Caco-2 (cell line): ENCODE measurements at places on chromosomes 1 and 21.

DNA sequence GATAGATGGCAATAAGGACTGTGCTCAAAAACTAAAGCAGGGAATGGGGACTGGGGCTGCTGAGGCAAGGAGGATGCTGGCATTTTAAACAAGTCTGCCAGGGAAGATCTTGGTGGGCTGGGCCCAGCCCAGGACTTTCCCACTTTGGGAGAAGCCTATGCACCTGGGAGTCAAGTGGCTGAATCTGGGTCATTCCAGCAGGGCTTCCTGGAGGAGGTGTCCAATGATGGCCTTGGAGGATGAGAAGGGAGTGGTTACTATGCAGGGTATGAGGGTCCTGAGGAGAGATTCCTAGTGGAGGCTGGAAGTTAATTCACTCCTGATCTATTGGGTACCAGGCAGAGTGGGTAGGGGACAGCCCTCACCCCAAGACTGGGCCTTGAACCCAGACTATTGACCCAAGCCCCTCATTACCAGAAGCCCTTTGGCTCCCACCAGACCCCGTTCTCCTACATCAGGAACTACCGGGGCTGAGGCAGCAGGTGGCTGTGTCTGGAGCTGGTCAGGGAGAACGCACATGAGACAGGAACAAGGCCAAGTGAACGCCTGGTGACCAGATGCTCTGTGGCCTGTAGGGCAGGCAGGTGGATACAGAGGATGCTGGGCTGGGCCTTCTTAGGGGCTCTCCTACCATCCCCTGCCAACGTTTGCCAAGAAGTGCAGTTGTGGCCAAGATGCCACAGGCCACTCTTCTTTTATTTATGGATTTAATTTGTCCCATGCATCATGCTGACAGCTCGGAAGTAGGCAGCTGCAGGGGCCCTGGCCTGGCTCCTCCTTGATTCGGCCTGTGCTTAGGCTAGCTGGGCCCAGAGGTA, 18.3 kb upstream of the LRP8 start:
- H3K36me3 ChIP-seq: no peaks in the 10 kb centered on the region
- H3K27ac ChIP-seq: no peak overlapping the region
- H3K27me3 ChIP-seq: no peaks in the 10 kb centered on the region
- DNase-seq: no peak

- H3K36me3 ChIP-seq: no peaks in the 10 kb centered on the region
- no peak for DNase-seq
- H3K4me1 ChIP-seq: no peaks in the 10 kb centered on the region
- H3K27ac ChIP-seq: no peak overlapping the region
- H3K27me3 ChIP-seq: no peaks in the 10 kb centered on the region
These were observed 149.6 kb upstream of the C1orf87 start for GRCh38 chr1:60223158-60223557.

- H3K4me3 ChIP-seq: no peak overlapping the region
- peaks cover 36% of the 10 kb centered on the region for H3K4me1 ChIP-seq
- no peaks in the 10 kb centered on the region for H3K27me3 ChIP-seq
- no peaks in the 10 kb centered on the region for H3K36me3 ChIP-seq
These were observed 29.5 kb downstream of the LDLRAP1 start for GRCh38 chr1:25572708-25573590.

DNA sequence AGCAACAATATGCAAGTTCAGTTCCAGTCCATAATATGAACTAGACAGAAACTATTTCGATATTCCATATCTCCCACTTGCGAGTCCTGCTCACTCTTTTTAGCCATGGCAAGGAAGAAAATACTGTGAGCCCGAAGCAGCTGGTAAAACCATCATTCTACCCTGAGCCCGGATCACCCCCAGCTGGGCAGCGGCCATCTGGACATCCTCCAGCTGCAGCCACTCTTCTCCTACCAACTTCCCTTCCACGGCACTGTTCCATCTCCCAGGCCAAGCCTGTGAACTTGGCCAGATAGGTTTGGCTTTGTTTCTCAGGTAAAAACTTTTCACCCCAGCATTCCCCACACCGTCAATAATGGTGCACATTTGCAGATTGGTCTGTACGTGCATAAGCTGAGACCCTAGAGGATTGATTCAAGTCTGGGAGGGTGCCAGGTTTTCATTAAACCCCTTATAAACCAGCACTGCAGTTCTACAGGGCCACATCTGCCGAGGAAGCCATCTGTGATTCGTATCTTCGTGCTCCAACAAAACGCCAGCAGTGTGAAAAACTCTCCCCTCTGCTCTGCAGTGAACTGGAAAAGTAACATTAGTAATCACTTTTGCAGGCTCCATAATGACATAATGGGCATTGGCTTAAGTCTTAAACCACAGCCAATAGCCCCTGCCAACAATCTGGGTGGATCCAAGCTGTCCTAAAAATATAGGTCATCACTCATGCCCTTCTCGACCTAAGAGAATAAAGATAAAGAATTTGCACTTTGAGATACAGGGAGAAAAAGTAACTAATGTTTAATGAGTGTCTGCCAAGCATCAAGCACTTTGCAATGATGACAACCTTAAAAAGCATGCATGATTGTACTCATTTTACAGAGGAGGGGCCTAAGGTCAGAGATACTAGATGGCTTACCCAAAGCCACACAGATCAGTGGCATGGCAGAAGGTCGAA, 205.1 kb downstream of the PLPP3 start:
- H3K27me3 ChIP-seq: no peaks in the 10 kb centered on the region
- peaks cover 20% of the 10 kb centered on the region for H3K4me1 ChIP-seq
- H3K27ac ChIP-seq: no peak overlapping the region
- H3K36me3 ChIP-seq: no peaks in the 10 kb centered on the region
- H3K4me3 ChIP-seq: no peak overlapping the region

DNA sequence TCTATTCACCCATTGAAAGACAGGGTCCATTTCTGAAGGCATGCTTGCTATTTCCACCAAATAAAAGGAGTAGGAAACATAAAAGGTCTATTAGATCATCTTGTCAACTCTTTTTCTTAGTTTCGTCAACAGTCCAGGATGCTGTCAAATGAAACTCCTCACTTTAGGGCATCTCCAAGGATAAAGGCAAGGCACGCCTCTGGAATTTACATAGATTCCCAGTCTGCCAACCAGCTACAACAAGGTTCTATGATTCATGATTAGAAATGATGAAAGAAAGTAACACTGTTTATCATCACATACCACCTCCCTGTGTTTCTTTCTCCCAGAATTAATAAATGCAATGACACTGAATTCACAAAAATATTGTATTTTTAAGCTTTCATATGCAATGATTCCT, 636.3 kb downstream of the LTN1 start:
- H3K4me1 ChIP-seq: no peaks in the 10 kb centered on the region
- H3K4me3 ChIP-seq: no peak overlapping the region
- H3K27ac ChIP-seq: no peak overlapping the region
- H3K27me3 ChIP-seq: no peaks in the 10 kb centered on the region
